ENCODE measurements at places on chromosomes 2 and 18.

- no peak for DNase-seq
Measured at GRCh38 chr2:145919477-145919876, 1399.6 kb upstream of the ZEB2 start.

DNA sequence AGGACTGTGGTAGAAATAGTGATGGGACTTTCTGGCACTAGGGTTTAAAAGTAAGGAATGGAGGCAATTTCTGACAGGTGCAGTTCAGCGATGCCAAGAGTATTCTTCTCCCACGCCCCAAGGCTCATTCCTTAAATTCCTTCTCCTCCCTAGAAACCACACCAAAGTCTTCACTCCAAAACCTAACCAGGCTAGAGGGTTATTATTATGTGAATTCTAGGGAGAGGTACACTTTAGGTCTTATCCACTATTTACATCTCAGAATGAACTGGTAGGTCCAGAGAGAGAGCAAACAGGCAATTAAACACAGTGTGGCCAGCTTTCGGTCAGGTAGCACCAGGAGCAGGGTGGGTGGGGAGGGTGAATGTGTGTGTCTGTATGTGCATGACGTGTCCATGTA, 11.4 kb downstream of the IL1F10 start:
- no peak for DNase-seq

GRCh38 chr2:53233759-53234547, 533.7 kb upstream of the CHAC2 start:
- DNase-seq, result no peak

GRCh38 chr2:53275743-53276142, 491.9 kb upstream of the CHAC2 start:
- DNase-seq, result no peak

DNA sequence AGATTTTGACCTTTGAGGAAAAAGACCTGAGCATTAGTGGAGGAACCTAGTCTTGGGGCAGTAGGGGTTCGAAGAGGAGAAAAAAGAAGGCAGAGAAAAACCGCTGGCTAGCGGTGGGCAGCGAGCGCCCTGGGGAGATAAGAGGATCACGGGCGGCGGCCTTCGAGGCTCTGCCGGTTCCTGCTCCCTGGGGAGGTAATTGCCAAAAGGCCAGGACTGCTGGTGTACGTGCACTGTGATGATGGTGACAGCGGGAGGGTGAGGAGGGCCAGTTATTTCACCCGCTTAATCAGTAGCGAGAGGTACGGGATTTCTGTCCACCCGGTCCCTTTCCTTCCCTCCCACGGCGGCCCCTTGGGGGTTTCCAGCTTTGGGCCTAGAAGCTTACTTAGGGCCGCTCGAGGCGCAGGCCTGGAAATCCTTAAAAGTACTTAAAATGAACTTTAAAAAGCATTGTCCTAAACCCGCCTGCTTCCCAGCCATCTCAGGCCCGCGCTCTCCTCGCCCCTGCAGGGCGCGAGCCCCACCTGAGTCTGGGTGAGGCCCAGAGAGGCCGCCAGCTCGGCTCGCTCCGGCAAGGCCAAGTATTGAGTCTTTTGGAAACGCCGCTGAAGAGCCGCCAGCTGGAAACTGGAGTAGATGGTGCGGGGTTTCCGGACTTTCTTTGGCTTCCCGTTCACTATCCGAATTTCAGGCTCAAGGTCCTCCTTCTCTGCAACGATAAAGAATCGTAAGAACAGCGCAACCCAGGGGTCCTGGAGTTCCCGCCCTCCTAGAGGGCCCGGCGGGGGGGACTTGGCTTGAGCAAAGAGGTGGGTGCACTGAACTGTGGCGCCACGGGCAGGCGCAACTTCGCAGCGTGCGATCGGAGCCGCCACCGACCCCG, 1.5 kb downstream of the DLX2 start:
- DNase-seq, result no peak

DNA sequence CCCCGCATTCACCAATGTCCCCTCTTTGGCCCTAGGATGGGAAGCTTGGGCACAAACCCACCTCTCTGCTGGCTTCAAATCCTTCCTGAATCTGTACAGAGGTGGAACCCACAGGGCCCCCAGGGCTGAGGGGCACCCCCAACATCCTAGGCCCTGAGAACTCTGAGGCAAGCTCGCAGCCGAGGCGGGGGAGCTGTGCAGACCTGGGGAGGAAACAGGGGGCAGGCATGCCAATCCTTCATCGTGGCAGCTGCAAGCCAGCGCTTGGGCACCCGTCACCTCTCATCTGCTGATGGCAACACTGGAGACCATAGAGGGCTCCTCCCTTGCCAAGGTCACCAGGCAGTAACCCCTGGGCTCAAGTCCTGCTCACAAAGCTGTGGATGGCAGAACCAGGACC, 10.8 kb downstream of the ECEL1 start:
- DNase-seq, result no peak

- DNase-seq, result no peak
Measured at GRCh38 chr2:121473512-121473911, 57.2 kb upstream of the RNU4ATAC start.

DNA sequence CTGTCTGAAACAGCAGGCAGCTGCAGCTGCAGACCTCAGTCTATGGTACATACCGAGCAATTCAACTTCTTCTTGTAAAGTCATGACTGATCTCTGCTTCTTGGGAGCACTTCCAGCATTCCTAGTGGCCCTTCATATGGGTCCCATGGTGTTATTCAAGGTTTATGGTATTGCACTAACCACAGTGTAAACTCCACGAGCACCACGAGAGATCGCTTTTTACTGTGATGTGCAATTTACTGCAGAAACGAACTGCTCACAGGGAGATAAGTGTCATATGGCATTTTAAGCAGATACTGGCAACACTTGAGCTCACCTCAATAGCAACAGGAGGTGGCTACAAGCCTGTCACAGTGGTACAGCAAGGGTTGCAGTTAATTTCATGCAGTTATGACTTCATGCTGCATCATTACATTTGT, 38.6 kb upstream of the SH3BP4 start:
- no peak for DNase-seq

- DNase-seq, result no peak
Measured at GRCh38 chr18:24278591-24278990, 119.0 kb downstream of the OSBPL1A start.

GRCh38 chr18:5106730-5107129, 90.3 kb downstream of the AKAIN1 start:
- no peak for DNase-seq

- DNase-seq, result no peak
Measured at GRCh38 chr2:62014102-62014501, 108.6 kb downstream of the COMMD1 start.

GRCh38 chr18:22827741-22828140, 105.4 kb upstream of the RBBP8 start:
- DNase-seq, result no peak

DNA sequence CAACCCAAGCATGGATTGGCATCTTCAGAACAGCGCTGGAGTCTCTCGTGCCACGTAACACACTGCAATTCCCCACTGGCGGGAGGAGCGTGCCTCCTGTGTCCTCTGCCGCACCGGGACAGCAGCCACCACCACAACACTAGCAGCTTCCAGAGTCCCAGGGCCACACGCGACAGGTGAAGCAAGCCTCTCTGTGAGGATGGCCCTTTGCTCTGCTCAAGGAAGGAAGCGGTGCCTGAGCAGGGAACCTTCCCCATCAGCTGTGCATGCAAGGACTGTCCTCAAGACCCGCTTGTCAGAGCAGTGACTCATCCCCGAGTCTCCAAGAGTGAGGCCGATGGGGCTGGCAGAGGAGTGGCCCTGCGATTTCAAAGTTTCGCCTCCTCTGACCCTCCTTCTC, 44.0 kb downstream of the TTC32 start:
- no peak for DNase-seq

- no peak for DNase-seq
Measured at GRCh38 chr2:52676056-52676455, 1091.5 kb upstream of the CHAC2 start.

DNA sequence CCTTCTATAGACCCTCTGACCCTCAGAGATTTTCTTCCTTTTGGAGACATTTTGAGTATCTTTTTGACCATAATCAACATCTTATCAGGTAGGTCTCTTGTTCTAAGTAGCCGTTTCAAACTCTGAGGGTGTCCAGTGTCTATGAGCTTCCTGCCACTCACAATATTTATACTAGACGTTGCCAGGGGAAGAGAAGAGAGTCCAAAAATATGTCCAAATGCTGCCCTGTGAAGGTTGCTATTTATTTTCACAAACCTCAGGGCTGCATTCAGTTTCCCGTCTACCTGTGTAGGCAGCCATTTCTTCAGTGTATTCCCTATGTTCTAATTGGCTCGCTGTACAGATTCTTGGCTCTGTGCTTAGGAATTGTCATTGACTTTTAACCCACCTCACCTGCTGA, 986 bp upstream of the DSG1 start:
- DNase-seq, result no peak

DNA sequence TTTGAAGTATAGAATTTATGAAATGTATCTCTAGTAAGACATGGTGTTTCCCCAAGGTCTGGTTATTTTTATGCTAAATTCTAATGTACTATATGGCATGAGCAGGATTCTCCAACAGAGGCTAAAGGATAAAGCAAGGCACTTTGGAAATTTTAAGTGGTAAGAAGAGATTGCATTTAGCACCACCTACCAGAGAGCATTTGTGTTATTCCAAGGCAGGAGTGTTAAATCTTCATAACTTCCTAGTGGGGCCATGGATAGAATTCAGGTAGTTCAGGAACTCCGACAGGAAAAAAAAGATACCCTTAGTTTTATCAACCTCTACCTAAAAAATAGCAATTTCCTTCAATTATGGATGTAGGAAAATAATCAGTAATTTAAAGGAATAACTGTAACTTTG, 497.4 kb upstream of the CRIM1 start:
- no peak for DNase-seq
